NCI-H1417 (cell line): ENCODE measurements at places on chromosomes 2 and 18.
A peak's percentile ranks its signal among the peaks of the same experiment; 100 is the strongest.

GRCh38 chr18:61651880-61652268 is 240.9 kb downstream of the RNF152 start:
- DNase-seq = peak; percentile 91

DNA sequence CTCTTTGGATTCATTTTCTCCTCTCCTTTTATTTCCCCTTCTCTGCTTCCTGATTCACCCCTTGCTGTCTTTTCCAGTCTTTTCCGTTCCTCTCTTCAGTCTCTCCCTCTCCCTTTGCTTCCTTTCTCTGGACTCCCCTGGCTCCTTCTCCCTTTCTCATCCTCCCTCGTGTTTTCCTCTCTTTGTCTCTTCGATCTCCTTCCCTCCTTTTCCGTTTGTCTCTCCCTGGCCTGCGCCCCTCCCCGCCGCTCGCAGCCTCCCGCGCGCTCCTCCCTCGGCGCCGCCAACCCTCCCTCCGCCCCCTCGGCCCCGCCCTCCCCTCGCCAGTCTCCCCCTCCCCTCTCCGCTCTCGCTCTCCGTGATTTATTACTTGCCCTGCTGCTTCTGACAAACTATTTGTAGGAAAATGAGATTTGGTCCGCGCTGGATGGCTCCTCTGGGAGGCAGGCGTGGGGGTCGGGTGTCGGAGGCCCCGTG is 46.0 kb upstream of the PAX8 start:
- peak; percentile 48 for DNase-seq

DNA sequence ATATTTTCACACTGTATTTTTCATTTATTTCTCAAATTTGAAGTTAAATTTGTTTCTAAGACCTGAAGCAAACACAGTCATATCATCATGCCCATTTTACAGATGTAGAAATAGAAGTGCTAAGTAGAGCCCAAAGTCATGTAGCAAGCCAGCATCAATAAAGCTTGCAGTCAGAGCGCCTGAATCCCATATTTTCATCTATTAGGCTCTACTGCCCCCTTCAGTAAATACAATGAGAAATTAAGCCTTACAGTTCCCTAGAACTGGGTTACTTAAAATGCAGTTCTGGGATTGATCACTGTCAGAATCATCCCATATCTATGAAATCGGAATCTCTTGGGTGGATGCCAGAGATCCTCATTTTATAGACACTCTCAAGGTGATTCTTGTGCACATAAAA is 419.9 kb downstream of the TGIF1 start:
- peak; percentile 31 for DNase-seq

DNA sequence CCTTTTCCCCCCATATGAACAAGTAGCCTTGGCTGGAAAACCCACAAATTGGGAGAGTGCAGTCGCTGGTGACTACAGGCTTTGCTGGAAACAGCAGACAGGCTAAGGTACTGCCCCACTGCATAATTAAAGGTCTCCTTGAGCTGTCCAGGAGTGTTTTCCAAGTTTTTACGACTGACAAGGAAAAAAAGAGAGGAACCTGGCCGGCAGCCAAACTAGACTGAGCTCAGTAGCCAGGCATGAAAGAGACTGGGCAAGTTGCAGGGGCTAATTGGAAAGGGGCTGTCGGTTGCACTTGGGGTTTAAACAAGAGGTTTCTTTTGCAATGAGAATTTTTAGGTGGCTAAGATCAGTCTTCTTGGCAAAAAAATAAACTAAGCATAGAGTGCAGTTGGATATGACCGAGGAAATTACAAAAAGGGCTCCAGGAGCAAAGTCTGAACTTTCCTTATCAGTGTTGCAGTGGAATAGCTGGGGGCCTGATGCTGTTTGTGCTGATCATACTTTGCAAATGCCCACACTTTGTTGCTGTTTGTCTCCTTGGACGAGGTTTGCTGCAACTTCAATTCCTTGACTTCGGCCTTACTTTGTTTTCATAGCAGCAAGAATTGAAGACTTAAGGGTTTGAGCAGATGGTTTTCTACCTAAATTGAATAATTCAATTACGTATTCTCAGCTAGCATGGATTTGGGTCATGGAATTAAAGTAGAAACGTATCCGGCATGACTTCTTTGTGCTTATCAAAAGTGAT is 2.1 kb downstream of the GULP1 start:
- DNase-seq = peak; percentile 1

- no peak for DNase-seq
Measured at GRCh38 chr2:203710226-203710625, 3.8 kb downstream of the CD28 start.

- DNase-seq = no peak
Measured at GRCh38 chr2:134479696-134480330, 225.9 kb downstream of the MGAT5 start.

DNA sequence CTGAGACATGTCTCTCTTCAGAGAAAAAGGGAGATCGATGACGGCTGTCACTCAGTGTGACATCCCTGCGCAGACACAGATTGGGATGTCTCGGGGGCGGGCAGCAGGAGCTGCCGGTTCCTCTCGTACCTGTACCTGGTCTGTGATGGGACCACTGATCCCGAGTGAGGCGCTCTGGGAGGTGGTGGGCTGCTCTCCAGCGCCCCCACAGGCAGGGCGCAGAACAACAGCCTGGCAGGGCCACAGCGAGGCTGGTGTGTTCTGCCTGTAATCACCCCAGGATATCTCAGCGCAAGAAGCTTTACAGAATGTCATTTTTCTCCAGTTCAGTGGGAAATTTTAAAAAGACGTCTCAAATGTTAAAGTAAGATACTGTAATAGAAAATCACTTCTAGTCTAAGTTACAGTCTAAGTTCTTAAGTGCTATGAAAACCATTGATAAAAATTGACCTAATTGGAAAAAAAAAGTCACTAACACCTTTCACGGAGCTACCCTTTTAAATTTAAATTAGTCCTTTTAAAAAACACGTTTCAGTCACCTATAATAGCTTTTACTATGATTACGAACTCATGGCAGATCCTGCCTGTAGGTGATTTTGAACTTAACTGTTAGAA is 189.8 kb downstream of the SNTG2 start:
- no peak for DNase-seq

DNA sequence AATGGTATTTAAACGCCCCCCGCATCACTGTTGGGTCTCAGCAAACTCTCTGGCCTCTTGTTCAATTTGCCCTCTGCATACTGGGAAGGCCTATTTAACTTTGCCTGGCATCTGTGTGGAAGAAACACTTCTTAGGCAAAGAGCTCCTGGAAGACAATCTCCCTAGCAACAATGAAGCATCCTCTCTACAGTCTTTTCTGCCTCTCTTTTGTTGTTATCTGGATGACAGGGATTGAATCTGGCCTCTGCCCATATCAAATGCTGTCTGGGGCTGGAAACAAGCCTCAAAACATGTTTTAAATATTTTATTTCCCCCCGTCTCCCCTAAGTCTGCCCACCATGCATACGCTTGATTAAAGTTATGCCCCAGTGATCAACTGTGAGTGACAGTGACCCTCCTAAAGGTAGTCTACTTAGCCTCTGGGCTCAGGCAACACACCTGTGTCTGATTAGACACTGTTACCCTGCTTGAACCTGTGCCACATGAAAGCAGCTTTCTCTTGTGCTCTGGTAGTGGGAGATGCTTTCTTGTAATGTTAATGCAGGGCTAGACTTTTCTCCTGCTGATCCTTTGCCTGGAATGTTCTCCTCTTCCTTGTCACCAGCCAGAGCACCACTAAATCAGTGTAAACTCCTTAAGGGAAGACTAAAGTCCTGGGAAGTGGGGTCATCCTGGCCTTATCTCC is 34.9 kb downstream of the CDC42EP3 start:
- DNase-seq = no peak

- DNase-seq = no peak
Measured at GRCh38 chr2:109695290-109695689, 81.1 kb downstream of the SOWAHC start.

GRCh38 chr18:41973983-41974382 is 18.9 kb downstream of the PIK3C3 start:
- DNase-seq = no peak

GRCh38 chr2:100321179-100321865 is 979 bp downstream of the LONRF2 start:
- DNase-seq = peak; percentile 84

GRCh38 chr18:8526332-8526731 is 82.9 kb upstream of the RAB12 start:
- no peak for DNase-seq

- DNase-seq = no peak
Measured at GRCh38 chr2:62145478-62146100, 50.3 kb upstream of the B3GNT2 start.

GRCh38 chr2:231932985-231933915 is 7.1 kb upstream of the NPPC start:
- no peak for DNase-seq

- DNase-seq = no peak
Measured at GRCh38 chr2:83340424-83340823, 1118.7 kb downstream of the SUCLG1 start.

- no peak for DNase-seq
Measured at GRCh38 chr2:15956230-15956629, 15.9 kb downstream of the MYCN start.

GRCh38 chr2:208320686-208321085 is 54.6 kb downstream of the PIKFYVE start:
- no peak for DNase-seq

DNA sequence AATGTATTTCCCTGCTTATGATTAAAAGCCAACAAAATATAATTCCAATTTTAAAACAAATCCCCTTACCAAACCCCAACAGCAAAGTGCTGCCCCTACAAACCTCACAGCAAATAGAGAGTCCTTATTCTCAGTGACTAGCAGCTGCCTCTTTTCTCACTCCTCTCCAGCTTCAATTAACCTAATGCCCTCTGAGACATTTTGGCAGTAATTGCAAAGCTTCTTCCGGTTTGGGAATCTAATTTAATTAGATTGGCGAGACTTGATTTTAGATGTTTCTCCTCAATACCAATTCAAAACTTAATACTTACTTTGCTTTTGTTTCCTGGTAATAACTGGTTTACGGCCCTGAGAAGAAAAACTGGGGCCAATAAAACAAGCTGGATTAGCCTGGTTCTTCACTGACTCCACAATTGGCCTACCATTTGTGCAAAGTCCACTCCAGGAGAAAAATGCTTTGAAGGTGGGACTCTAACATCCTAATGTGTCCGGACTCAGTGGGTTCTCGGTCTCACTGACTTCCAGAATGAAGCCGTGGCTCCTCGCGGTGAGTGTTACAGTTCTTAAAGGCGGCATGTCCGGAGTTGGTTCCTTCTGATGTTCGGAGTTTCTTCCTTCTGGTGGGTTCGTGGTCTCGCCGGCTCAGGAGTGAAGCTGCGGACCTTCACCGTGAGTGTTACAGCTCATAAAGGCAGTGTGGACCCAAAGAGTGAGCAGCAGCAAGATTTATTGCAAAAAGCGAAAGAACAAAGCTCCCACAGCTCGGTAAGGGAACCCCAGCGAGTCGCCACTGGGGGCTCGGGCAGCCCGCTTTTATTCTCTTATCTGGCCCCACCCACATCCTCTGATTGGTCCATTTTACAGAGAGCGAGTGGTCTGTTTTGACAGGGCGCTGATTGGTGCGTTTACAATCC is 52.8 kb downstream of the SLC35F5 start:
- no peak for DNase-seq

- DNase-seq = no peak
Measured at GRCh38 chr2:202408546-202409140, 32.5 kb downstream of the BMPR2 start.

GRCh38 chr18:31977270-31977872 is 34.4 kb upstream of the TRAPPC8 start:
- peak; percentile 69 for DNase-seq

GRCh38 chr18:456361-457139 is 44.0 kb downstream of the COLEC12 start:
- no peak for DNase-seq

GRCh38 chr2:160742667-160743066 is 249.1 kb upstream of the RBMS1 start:
- no peak for DNase-seq

- no peak for DNase-seq
Measured at GRCh38 chr2:234655706-234656105, 158.8 kb upstream of the ARL4C start.

DNA sequence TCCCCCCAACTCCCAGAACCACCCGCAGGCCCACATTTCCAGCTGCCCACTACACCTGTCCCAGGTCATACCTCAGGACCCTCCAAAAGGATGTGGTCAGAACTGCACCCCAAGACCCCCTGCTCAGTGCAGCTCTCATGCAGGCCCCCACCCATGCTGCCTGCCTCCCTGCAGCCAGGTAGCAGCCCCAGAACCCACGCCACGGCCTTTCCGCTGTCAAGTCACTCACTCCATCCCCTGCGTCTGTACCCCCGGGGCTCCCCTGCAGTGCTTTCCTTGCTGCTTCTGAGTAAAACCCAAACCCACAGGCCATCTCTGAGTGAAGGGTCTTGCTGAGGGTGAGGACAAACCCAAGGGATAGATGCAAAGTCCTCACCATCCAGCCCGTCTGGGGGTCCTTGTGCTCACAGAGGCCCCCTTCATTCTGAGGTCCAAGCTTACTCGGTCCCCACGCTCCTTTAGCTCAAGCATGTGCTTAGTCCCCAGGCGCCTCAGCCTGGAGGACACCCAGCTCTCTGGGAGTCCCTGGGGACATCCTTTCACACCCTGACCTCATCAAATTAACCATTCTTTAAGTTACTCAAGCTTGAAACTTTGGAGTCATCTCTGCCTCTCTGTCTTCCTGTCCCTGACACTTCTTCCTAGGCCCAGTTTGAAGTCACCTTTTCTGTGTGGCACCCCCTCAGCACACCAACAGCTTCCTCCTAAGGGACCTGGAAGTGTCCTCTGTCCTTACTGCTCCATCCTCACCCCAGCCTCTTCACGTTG is 130.1 kb downstream of the SMAD7 start:
- DNase-seq = no peak

DNA sequence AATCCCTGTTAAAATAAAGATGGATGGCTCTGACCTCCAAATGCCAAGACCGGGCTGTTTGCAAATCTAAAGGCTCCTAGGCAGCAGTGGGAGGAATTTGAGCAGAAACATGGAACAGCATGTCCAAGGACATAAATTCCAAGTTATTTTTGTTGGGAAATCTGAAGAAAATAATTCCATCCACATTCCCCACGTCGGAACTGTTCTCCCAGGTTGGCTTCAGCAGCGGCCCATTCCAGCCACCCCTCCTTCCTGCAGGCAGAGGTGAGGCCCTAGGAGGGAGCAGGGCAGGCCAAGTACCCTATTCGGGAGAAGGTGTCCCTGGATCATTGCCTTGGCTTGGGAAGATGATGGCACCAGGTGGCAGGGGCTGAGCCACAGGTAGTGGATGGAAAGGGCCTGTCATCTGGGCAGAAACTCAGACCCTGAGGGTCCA is 117.1 kb downstream of the CAPN13 start:
- DNase-seq = no peak

DNA sequence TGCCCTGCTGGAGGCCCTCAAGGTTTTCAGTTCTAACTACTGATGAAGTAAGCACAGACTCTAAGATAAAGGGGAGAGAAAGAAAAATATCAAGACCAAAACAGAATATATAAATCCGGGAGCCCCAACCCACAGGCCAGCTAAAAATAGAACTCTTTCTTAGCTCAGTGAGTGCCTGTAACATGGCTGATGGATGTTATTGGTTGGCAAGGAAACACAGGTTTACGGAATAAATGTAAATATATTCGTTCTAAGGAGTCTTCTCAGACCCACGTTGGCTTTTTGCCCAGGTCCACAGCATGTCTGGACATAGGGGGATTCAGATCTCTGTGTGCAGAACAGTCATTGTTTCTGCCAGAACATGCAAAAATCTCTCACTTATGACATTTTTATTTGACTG is 139.0 kb upstream of the SERPINE2 start:
- peak; percentile 13 for DNase-seq
